Right ventricle myocardium superior (tissue), 1 donor: ENCODE measurements at places on chromosomes 2 and 18. TPM values are rescaled to one million over a fixed set of nuclear protein-coding genes. Genes with fewer than 3 reads are reported as not detected.

DNA sequence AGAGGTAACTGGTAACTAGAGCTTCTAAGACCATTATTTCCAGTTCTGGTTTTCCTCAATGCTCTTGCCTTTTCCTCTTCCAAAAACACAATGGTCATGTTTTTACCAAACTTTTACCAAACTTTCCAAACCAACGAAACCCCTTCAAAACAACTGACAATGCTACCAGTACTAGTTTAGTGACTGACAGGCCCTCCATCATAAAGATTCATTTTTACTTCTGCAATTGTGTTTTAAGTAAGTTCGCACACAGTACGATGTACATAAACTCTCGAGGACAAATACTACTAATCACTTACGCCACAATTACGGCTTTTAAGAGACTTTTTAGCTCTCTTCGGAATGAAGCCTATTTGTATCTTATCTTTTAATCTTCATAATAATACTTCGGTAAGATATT lies 900 bp downstream of the C18orf32 start:
- no peak for DNase-seq

The LYG1 gene
- total RNA-seq: not detected

DNA sequence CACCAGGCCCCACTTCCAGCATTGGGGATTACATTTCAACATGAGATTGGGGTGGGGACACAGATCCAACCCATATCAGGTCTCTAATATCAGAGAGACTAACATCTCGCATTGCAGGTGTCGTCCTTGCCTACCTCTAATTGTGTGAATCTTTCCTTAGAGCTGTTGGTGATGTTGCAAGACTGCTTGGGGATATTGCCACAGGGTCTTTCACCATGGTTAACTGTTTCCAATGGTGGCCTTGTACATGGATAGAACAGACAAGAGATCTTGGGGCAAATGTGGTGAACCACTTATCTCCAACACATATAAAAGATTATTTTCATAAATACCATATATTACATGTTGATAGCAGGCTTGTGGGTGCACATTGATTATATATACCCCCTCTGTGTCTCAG lies 270.3 kb upstream of the LINC00305 start:
- no peak for DNase-seq

DNA sequence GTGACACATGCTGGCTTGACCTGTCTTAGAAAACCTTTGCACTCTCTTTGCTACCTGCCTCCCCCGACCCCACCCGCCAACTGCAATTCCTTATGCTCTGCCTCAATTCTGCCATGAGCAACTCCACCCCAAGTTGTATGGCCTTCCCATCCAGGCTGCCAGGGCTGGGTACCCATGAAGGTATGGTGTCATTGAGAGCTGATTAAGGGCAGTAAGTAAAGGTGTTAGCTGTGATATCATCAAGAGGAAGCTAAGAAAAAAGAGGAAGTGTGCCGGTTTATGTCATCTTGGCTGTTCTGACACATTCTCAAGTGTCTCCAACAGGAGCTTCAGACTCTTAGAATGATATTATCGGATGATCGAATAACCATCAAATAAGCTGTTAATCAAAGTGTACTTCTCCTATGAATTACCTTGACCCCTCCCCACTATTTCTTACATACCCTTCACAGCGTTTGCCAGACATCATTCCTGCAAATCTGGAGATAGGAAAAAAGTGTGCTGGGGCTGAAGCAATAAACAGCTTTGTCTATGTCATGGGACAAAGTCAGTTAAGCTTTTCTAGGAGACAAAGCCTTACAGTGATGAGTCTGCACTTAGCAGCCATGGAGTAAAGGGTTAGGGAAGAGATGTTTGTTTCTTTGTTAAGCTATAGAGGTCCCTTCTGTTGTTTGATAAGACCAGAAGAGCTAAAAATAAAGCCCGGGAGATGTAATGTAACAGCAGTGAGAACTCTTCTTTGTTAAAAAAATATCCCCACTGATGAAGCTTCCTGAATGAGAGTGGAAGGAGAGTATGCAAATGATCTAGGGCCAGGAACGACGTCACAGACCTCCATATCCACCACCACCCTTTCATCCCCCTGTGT lies 40.4 kb upstream of the SMAD2 start:
- DNase-seq: no peak

The METTL21A gene
- total RNA-seq: 14.8 TPM

GRCh38 chr2:1824202-1824905 lies 80.0 kb upstream of the PXDN start:
- no peak for DNase-seq

The EGR4 gene
- total RNA-seq: not detected

DNA sequence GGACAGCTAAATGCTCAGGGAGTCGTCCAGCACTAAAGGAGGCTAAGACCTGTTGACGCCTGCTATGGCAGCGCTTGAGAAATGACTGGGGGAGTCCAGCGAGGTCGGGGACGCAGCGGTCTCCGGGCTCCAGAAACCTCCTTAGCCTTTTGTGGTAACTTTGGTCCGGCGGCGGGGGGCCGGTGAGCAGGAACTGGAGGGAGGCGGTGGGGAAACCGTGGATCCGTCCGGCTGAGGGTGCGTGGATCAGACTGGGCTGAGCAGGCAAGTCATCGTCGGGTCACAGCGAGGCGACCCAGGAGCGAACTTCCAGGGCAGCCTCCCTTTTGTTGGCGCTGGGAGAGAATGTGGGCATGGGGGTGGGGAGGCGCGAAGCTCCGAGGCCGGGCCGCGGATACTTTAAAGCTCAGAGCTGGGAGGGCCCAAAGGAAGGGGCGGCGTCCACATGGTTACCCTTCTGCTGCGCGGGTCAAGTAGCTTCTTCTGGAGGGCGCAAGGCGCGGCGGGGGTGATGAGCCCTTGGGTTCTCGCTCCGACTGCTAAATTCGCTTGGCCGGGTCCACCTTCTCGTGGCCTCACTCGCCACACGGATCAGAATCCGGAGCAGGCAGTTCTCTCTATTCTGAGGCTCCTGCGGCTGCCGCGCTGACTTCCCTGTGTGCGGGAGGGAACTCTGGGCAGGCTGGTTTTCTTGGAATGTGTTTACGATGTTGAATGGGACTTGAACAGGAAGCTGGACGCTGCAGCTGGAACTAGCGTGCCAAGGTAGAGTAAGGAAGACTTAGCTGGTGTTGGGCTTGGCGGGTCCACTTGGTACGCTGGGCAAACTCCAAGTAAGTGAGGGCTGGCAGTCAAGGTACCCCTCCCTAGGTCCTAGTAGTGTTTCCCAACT lies 920 bp downstream of the GULP1 start:
- peak; percentile 84 for DNase-seq

DNA sequence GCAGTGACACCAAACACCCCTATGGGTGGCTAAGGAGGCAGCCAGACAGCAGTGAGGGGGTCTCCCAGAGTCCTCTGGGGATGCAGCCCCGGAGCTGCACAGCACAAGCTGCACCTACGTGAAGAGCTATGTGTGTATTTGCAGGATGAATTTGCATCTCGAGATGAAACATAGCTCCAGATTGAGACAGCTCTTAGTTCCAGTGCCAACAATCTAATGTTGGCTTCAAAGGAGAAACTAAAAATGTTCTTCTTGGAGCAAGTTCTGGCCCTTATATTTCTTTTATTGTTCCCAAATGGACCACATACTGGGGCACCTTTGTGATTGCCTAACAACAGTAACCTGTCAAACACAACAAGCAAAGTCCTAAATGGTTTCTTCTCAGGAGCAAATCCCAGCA lies 233.9 kb downstream of the SLC4A3 start:
- DNase-seq: no peak

DNA sequence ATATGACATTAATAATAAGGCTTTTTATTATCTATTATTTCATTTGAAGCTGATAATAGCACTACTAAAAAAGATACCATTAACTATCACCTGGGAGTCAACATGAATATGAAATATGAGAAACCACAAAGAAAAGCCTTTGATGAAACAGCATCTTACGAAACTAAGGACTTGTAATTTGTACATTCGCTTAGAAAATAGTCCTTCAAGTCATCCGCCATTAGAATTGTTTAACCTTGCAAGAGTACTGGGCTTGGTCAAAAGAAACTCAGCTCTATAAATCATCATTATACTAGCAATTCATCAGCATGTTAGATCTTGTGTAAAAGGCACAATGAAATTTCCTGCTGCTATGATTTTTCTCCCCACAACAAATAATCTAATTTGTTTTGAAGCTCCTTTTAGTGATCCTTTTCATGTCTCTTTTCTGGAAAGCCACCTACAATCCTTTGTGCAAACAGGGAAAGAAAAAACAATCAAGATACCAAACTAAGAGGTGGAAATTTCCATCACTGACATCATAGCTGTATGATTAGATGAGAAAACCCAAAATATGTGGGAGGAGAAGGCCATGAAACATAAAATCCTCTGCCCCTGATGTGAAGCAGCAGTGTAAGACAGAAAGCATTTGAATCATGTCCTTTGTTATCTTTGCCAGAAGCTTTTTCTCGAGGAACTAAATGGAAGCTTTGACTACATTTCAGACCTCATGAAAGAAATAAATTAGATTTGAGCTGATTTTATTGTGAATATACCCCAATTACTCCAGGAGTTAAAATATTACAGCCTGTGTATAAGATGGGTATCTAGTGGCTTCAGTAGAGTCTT lies 31.2 kb downstream of the SCN9A start:
- no peak for DNase-seq

GRCh38 chr2:119197529-119198239 lies 25.9 kb upstream of the STEAP3 start:
- DNase-seq: no peak

- no peak for DNase-seq
Measured at GRCh38 chr2:162795312-162795711, 43.3 kb downstream of the KCNH7 start.

DNA sequence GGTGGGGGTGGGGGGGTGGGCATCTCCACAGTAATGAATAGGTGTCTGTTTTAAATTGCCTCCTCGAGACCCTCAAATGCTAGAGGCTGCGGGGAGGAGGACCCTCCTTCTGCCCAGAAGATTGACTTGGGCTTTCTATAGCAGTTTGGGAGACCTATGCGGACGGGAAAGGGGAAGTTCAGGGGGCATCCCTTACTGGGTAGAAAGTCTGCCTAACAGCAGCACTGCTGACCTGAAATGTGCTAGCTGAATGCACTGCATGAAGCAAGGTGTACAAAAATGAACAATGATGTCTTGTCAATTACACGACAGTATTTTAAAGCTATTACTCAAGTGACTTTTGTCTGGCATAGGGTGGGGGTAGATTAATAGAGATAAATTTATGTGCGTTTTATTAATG lies 2.5 kb downstream of the DCC start:
- no peak for DNase-seq
